ENCODE measurements at places on chromosomes 1 and 21.

- no peak for DNase-seq
Observed at GRCh38 chr1:22317231-22317919, 134.3 kb upstream of the ZBTB40 start.

DNA sequence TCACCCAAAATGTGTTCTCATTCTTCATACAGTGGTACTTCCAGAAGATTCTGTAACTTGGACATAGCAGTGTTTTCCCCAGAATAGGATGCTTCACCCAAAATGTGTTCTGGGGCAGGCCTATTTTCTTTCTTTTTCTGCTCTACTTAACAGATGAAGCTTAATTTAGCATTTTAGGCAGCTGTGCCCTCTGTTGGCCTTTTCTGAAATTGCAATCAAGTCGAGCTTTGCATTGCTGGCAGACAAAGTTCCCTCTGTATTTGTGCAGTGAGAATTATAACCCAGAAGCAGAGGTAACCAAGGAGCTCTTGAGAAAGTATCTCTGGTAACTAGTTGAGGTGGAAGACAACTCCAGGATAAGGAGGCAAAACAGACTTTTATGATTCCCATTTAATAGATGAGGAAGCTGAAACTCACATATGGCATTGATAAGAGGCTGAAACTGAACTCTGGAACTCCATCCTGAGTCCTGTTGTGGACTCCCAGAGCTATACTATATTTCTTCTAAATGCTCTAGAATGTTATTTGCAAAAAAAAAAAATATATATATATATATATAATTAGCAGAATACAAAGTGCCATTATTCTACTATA is 50.3 kb upstream of the L1TD1 start:
- DNase-seq, result no peak

DNA sequence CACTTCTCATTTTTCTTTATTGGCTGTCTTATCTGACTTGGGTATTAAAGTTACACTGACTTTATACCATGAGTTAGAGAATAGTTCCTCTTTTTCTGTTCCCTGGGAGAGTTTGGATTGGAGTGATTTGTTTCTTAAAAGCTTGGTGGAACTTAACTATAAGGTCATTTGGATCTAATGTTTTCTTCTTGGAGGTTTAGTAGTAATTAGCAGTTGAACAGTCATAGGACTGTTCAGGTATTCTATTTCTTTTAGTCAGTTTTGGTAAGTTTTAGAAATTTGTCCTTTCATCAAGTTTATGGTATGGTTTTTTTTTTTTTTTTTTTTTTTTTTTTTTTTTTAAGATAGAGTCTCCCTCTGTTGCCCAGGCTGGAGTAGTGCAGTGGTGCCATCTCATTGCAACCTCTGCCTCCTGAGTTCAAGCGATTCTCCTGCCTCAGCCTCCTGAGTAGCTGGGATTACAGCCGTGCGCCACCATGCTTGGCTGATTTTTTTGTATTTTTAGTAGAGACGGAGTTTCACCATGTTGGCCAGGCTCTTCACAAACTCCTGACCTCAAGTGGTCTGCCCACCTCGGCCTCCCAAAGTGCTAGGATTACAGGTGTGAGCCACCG is 6.3 kb downstream of the TTC3 start:
- DNase-seq, result no peak

DNA sequence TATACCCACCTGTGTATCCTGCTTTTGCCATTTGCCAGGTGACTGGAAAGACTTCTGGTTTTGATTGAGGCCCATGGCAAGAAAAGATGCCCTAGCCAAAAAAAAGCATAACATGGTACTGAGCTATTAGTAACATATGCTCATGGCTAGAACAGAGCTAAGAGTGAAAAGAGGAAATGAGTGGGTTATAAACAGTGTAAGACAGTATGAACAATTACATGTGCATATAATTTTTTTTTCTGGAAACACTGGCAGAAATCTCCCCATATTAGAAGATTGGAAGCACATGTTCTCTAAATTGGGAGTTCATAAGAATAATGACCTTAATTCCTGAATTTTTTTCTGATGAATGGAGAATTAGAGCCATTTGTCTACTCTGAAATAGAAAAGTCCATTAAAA is 41.2 kb upstream of the PDC start:
- no peak for DNase-seq

DNA sequence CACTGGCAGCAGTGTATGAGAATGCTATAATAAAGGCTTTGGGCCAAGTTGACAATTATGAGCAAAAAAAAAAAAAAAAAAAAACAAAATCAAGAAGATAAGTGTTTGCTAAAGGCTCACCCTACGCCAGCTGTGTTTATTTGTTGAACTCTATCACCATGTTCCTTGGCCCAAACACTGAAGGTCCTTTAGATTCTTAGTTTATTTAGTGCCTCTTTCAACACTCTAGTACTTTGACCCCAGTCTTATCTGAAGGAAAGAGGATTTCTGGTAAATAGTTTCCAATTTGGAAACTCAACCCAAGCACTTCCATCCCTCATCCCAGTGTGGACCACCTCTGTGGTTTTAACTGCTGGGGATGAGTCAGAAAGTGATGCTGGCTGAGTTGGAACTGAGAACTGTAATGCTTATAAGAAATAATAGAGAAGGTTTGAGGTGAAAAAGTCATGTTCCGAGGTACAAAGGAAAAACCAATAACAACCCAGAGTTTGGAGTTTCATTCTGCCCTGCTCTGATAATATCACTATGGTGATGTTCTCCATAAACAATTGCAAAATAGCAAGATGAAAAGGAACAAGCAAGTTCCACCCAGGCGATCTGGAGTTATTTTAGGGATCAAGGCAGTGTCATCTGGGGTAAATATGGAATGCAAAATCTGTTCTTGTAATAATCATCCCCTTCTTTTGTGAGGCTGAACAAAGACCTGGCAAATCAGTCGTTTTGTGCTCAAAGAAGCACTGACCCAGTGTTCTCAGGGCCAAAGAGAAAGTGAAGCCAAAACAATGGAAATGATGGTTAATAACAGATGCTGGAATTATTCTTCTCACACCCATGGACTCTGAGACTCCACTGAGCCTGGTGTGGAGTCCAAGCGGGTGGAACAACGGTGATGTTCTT is 19.7 kb upstream of the CAPZB start:
- DNase-seq, result no peak

GRCh38 chr1:234546890-234547788 is 62.8 kb downstream of the IRF2BP2 start:
- DNase-seq, result no peak

GRCh38 chr1:20248971-20249612 is 41.6 kb upstream of the VWA5B1 start:
- DNase-seq, result no peak

DNA sequence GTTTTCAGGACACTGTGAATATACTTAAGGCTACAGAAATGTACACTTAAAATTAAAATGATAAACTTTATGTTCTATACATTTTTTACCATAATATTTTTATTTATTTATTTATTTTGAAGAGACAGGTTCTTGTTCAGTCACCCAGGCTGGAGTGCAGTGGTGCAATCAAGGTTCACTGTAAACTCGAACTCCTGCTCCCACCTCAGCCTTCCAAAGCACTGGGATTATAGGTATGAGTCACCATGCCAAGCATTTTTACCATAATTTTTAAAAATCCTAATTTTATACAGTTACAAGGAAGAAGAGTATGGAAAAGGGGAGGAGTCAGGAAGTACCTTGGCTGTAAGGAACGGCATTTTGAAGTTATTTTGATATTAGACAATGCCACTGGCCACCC is 23.6 kb upstream of the ANGPTL3 start:
- DNase-seq, result no peak

Data from H1 (cell line).